ENCODE measurements at places on chromosomes 7 and 10.
A peak's percentile ranks its signal among the peaks of the same experiment; 100 is the strongest.

GRCh38 chr7:84196084-84196503 is 1.5 kb upstream of the SEMA3A start:
- DNase-seq: peak; percentile 67

DNA sequence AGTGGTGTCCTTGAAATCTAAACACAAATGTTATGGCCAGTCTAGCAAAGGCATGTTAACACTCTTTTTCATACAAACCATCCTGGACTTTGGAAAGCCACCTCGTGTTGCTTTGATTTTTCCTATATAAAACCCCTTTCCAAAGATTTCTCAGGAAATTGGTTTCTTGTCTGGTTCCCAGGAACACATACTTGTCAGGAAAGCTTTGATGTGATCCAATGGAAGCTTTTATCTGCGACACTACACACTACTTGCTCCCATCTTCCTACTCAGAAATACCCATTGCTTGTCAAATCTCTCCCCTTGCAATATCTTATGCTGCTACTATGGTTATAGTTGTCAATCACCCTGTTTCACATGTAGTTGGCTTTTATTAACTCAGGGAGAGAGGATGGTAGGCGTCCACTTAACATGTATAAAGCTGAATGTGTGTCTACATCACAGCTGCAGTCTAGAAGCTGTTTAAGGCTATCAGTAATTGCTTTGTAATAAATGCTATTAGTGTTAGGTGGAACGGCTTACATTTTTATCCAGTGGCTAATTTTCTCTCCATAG is 189.6 kb downstream of the GPAM start:
- DNase-seq: no peak

- DNase-seq: no peak
Measured at GRCh38 chr10:102868911-102869257, 386 bp upstream of the AS3MT start.

- DNase-seq: no peak
Measured at GRCh38 chr7:32221736-32222135, 151.5 kb upstream of the PDE1C start.

- no peak for DNase-seq
Measured at GRCh38 chr7:48803250-48803649, 121.1 kb upstream of the CDC14C start.

- DNase-seq: no peak
Measured at GRCh38 chr10:52706332-52707070, 66.1 kb downstream of the MBL2 start.

DNA sequence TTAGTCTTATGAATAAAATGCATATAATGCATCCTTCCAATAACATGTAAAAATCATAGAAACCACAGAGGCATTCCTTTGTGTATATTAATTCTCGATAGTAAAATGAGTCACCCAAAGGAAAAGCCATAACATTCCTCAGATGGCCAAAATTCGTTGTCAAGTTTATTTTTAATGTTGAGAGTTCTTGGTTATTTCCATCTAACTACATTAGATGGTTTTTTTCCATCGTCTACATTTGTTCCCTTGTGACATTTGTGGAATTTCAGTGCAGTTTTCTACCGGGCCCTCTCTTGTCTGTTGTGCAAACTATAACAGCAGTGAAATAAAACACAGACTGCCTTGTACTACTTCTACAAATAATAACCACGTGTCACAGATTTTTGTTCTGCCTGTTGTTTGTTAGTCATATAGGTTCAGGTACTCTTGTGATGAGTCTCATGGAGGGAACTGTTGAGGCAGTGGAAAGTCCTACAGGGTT is 54.7 kb upstream of the CCAR1 start:
- DNase-seq: peak; percentile 91

- peak; percentile 70 for DNase-seq
Measured at GRCh38 chr10:74333174-74333573, 182.2 kb downstream of the ADK start.

DNA sequence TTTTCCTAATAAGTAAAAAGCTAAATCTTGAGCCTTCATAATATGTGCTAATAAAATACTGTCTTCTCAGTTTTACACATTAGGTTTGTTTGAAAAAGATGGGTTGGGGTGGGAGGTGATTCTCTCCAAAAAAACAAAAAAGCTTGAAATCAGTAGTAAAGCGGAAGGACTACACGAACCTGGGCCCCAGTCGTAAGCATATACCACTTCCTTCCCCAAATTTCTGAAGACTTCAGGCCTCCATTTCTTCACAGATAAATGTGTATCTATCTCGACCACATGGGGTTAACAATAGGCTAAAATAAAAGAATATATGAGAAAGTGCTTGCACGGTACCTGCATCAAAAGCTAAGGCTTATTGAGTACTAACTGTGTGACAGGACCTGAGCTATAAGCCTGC is 51.6 kb upstream of the PAX2 start:
- no peak for DNase-seq

DNA sequence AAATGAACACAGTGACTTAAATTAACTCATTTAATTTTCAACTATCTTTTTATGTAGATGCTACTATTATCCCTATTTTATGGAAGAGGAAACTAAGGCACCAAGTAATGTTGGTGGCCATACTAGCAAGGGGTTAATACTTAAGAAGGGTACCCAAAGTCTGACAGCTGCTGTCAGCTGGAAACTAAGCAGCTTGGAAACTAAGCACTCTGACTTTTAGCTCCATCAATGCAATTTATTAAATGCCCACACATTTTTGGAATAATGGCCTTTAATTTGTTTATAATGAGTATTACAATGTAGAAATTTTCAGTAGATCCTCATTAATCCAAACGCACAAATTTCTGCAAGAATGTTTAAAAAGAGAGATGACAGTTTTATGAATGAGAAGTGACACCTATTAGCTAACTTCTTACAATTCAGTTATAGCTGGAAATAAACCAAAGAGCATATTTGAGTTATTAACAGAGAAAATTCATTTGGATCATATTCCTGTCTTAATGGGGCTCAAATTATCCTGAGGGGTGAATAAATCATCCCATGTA is 483.1 kb upstream of the MBL2 start:
- DNase-seq: no peak

DNA sequence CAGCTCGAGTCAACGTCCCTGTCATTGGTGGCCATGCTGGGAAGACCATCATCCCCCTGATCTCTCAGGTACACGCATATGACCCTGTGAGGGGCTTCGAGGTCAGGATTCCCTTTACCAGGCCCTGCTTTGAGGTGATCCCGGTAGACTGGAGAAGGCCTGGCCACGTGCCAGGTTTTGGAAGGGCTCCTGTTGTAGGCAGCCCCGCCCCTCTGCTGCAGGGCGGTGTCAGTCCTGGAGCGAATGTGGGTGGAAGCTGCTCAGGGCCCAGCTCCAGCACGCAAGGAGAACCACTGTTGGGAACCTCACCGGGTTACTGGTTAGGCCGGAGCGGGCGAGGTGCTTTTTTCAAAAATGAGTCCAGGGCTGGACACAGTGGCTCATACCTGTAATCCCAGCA is 15.6 kb downstream of the MDH2 start:
- DNase-seq: no peak

GRCh38 chr7:116150588-116150987 is 59.8 kb upstream of the TES start:
- DNase-seq: no peak

Data from EL (cell line).